Stimulated activated CD4-positive, alpha-beta T cell treated with anti-CD3 and anti-CD28 coated beads, Interleukin-15, amount 100 ng/mL, for 48 hours (primary cell): ENCODE measurements at places on chromosomes 3 and 15.

- DNase-seq: no peak
Observed at GRCh38 chr3:32226875-32227500, 11.5 kb upstream of the CMTM8 start.

DNA sequence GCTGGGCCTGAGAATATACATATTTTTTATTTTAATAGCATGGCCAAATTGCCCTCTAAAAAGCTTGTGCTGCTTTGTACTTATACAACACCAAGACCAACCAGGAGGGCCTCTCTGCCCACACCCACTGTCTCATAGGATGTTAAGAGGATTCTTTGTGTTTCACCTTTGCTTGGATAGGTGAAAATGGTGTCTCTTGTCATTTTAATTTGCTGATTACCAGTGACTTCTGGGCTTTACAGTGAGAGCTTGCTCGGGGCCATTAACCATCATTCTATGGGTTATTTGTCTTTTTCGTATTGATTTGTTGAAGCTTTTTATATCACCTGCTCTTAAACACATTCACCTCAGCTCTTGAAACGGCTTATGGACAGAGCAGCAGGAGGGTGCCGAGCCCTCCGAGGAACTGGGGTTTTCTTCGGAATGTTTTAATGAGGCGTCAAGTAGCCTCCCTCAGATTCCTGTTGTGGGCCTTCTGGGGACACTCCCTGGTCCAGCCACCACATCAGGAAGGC, 10.5 kb downstream of the PTH1R start:
- no peak for DNase-seq

DNA sequence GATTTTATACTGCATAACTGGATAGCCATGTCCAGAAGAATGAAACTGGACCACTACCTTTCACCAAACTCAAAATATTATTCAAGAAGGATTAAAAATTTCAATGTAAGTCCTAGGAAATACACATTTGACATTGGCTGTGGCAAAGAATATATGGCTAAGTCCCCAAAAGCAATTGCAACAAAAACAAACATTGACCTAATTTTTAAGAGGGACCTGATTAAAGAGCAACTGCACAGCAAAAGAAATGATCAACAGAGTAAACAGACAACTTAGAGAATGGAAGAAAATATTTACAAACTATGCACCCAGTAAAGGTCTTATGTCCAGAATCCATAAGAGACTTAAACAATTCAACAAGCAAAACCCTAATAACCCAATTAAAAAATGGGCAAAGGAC, 1313.0 kb upstream of the GBE1 start:
- no peak for DNase-seq

DNA sequence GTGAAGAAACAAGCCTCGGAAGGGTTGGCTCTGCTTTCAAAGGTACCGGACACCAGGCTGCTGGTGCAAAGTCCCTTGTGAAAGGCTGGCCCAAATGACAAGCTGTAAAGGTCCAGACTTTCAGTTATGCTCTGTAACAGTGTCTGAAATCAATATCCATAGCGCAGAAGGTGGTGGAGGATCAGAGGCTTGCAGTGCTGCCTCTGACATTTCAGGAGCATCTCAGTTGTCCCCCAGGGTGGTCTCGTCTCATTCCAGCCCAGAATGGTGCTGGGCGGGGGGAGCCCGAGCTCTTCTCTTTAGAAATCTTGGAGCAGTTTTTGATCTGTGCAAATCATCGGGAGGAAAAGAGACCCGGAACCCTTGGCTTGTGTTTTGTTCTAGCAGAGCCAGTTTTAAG, 402.3 kb upstream of the RGMA start:
- no peak for DNase-seq

GRCh38 chr15:62599791-62600777, 435.0 kb upstream of the C2CD4B start:
- no peak for DNase-seq

- DNase-seq: no peak
Observed at GRCh38 chr3:132721479-132722164, 587 bp downstream of the NPHP3 start.

GRCh38 chr3:42652611-42653302, 740 bp upstream of the ZBTB47 start:
- no peak for DNase-seq

DNA sequence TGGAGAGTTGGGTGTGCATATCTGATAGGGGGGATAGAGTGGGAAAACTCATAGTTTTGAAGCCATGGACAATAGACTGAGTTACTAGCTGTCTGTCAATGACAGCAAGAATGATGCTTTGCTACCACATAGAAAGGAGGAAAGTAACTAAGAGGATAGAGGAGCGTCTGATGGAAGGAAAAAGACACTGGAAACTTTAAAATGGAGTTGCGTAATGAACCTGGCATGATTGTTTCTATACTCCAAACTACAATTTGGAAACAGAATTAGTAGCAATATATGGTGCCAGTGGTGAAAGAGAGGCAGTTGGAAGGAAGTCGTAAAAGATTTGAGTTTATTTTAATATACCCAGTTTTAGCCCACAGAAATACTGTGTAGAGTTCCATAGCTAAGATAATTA, 163.6 kb downstream of the TUSC7 start:
- no peak for DNase-seq

- DNase-seq: no peak
Observed at GRCh38 chr3:72446218-72447058, 401.8 kb downstream of the SHQ1 start.
